ENCODE measurements at places on chromosomes 6 and 20.

- DNase-seq: peak; percentile 19
Observed at GRCh38 chr6:154593122-154593521, 82.6 kb upstream of the CNKSR3 start.

- no peak for DNase-seq
Observed at GRCh38 chr20:14992153-14992552, 654.7 kb upstream of the FLRT3 start.

- no peak for DNase-seq
Observed at GRCh38 chr6:35051396-35051795, 89.7 kb downstream of the TCP11 start.

DNA sequence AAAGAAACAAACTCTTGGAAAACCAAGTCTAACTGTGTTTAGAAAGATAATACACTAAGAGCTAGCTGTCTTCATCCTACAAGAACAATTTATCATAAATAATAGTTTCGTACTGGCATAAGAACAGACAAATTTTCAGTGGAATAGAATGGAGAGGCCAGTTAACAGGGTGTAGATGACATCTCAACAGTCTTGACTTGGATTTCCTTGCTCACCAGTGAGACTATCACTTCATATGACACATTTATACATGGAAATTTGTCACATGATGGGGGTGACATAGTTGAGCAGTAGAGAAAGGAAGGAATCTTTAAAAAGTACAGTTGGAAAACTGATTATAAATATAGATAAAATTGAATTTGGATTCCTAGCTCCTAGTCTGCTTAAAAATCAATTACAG is 35.6 kb downstream of the TNFAIP3 start:
- no peak for DNase-seq

DNA sequence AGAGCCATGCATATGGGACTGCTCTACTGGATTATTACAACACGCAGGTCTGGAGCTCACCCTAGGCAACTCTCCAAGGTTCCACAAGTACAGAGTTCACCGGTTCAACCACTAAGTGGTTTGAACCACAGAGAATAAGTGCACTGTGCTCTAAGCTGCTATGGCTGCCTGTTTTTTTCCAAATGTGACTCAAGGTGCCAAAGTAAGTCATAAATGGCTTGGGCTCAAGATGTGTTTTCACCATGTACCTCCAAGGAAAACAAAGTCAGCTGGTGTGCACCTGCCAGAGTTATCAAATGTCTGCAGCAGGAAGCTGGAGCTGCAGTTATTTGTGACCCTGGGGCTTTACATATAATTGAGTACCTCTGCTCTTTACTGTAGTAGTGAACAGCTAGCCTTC is 76.7 kb downstream of the PREP start:
- DNase-seq: no peak

- DNase-seq: no peak
Observed at GRCh38 chr6:90701926-90702325, 115.1 kb upstream of the MAP3K7 start.

DNA sequence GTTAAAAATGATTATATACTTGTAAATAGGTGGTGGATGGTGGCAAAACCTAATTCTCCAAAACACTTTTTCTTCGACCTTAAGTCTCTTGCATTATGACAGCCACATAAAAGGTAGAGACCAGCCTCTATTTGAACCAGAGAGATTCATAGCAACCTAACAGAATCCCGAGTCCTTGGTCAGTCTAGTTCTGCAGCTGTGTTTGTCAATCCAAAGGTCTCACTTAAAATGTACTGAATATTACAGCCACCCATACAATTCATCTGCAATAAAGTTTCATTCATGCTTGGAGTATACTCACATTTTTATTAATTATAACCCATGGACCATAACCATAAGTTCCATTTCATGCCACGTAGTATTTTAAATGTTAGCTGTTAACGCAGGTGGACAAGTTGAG is 87.2 kb downstream of the EPM2A start:
- DNase-seq: no peak

DNA sequence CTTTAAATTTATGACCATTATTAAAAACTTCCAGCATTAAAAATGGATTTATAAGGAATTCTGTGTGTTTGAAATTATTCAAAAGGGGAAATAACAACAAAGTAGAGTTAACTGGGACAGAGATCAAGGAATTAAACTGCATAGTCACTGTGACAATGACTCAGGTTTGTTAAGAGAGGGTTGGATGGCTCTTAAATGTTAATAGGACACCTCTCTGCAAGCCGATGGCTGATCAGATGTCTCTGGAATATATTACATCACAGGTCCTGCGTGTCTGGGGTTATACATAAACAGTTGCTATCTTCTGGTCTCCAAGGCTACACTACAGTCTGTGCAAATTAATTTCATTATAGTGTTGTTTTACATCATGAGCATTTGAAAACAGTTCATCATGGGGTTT is 574.3 kb downstream of the COL12A1 start:
- DNase-seq: no peak

DNA sequence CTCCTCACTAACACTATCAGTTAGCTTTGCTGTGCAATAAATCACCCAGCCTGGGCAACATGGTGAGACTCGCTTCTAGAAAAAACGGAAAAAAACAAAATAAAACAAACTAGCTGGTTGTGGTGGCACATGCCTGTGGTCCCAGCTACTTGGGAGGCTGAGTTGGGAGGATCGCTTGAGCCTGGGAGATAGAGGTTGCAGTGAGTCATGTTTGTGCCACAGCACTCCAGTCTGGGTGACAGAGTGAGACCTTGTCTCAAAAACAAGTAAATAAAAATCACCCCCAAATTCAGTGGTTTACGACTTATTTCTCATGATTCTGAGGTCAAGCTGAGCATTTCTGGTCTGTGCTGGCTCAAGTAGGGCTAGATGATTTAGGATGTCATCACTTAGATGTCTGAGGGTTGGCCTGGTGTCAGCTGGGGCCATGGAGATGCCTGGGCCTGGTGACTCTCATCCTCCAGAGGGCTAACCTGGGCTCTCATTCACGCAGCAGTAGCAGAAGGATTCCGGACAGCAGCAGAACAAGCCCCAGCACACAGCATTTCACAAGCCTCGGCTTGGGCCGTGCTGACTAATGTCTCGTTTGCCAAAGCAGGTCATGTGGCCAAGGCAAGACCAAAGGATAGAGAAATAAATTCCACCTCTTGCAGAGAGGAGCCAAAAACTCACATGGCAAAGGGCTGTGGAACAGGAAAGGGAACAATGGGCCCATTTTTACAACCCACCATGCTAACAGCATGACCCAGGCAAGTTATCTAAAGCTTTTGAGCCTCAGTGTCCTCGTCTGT is 32.5 kb downstream of the MGME1 start:
- DNase-seq: peak; percentile 83

GRCh38 chr20:10488534-10488933 is 53.4 kb downstream of the SLX4IP start:
- DNase-seq: no peak

DNA sequence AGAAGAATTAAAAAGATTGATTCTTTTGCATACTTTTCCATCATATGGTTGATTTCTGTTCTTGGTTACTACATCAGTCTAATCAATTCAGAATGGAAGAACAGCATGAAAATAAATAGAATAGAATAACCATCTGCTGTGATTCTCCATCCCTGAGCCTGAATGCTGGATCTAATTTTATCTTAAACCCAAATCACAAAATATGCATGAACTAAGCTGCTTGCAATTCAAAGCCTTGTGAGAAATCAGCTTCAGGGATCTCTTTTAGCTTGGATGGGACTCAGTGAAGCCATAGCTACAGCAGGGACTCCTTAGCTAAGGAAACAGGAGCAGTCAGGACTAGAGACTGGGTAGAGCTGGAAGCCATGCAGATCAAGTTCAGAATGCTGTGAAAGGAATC is 74.1 kb downstream of the TPBG start:
- no peak for DNase-seq

- no peak for DNase-seq
Observed at GRCh38 chr6:133262804-133263203, 21.6 kb downstream of the EYA4 start.

- DNase-seq: no peak
Observed at GRCh38 chr20:9144643-9145042, 75.8 kb downstream of the PLCB4 start.

DNA sequence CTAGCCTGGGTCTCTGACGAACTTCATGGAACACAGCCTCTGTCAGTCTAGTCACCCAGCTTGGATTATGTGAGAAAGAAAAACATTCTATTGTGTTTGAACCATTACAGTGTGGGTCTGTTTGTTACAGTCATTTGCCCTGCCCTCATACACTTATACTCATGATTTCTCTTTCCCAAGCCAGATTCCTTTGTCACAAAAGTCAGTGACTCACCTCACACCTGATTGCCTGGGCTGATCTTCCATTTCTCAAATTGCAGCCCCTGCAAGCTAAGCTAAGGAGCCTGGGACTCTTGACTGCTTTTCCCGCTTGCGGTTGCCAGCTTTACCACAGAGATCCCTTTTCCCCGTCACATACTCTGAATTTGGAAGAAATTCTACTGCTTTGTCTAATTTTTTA is 395.9 kb downstream of the SAMD5 start:
- DNase-seq: no peak

DNA sequence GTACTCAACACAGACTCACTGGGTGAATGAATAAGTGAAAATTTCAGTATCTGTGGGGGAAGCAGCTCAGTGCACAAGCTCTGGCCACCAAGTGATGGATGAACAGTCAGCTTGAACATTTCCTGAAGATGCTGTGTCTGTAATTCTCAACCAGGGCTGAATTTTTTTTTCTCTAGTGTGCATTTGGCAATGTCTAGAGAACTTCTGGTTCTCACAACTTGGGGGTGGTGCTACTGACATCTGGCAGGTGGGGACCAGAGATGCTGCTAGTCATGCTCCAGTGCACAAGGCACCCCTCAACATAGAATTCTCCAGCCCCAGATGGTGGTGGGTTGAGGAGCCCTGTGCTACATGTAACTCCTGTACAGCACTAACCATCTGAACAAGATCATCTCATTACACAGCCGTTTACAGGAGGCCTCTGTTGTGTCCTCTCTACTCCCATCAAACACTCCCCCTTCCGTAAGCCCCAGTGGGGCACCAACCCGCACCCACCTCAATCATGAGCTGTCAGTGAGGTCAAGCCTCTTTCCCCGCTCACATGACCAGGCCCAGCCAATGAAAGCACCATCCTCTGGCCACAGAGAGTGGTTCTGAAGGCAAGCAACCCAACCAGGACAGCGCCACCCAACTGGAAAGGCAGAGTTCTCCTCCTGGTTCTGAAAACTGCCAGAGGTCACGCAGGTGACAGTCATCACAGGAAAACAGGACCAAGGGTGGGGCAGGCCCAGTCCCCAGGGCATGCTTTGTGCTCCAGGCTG is 103.9 kb upstream of the PMEPA1 start:
- DNase-seq: no peak

- DNase-seq: no peak
Observed at GRCh38 chr20:54203281-54203680, 4.6 kb upstream of the PFDN4 start.

- DNase-seq: no peak
Observed at GRCh38 chr20:13295637-13296036, 74.6 kb downstream of the ISM1 start.

DNA sequence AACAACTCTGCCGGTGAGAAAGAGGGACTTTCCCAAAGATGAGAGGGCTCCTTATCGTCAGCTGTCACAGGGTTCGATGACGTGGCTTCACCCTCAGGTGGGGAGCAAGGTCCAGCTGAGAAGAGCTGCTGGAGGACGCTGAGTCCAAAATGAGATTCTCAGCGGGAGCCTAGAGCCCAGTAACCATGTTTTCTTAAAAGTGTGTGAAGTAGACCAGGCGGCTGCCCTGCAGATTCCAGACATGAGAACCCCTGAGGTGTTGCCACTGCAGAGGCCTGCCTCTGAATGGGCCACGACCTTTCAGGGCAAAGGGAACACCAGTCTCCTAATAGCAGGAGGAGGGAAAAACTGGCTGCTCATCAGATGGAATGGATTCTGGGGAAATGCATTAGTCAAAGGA is 375.1 kb downstream of the BTBD9 start:
- DNase-seq: no peak

DNA sequence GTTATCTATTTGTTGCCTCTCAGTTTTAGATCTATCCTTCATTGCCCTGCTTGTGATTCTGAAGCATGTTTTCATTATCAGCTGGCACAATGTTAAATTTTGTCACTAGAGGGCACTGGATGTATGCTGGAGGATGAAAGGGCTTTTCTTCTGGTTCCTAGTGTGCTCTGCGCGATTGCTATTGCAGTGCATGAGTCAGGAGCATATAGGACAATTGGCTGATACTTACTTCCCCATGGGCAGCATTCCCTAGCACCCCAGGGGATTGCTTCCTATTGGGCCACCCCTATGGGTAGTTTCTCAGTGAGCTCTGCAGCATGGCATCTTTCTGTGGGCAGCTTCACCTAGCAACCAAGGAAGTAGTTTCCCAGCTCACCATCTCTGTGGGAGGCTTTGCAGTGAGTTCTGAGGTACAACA is 280.3 kb upstream of the SYNCRIP start:
- DNase-seq: no peak

GRCh38 chr6:86973088-86973487 is 35.8 kb downstream of the HTR1E start:
- no peak for DNase-seq

- DNase-seq: no peak
Observed at GRCh38 chr20:40896814-40897700, 131.6 kb upstream of the TOP1 start.

GRCh38 chr20:58020656-58021454 is 207.6 kb downstream of the ANKRD60 start:
- DNase-seq: no peak

DNA sequence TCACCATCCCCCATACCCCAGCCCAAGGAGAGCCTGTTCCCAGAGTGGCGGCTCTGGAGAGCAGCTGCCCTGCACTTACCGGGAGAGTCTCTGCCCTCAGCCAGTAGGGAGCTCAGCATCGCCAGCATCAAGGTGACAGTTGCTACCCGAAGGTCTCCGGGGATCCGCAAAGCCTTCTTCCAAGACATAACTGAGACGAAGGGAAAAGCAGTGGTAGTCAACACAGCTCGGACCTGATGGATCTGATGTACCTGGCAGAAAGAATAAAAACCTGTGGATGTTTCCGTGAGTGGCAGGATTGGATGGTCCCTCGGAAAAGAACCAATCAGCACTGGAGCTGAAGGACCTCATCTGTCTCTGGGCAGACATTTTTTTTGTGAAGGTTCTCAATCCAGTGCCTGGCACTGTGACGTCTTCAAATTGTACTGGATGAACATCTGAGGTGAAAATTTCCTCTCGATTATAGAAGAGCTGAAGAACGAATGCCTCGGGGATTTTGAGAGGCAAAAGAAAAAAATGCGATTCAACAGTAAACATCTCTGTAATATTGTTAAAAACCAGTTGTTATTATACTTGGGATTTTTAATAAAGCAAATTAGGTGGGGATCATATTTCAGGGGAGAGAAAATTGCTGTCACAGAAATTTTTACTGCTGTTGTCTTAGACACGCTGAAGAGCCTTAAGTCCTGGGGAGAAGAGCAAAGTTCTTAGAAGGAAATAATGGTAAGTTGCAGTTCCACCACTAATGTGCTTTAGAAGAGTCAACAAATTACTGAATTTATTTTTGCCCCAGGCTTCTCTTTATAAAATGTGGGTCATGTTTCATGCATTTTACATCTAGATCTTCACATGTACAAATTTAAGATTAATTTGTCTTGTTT is at the start of gene HLA-DQB1:
HLA-DQB1 (minus strand) TSS at position 238 of the 881 bp plus-strand sequence; CDS start at position 188, 50 bp downstream.
- DNase-seq: no peak

GRCh38 chr6:50543666-50544065 is 169.7 kb upstream of the TFAP2D start:
- no peak for DNase-seq

- no peak for DNase-seq
Observed at GRCh38 chr20:16844406-16844805, 96.2 kb downstream of the OTOR start.
